ENCODE measurements at places on chromosomes 3 and 15.

- no peak for DNase-seq
Observed at GRCh38 chr3:170602556-170602955, 16.7 kb upstream of the SLC7A14 start.

GRCh38 chr3:59153648-59154047 is 103.8 kb upstream of the CFAP20DC start:
- no peak for DNase-seq

- no peak for DNase-seq
Observed at GRCh38 chr15:78768096-78768495, 43.2 kb downstream of the ADAMTS7 start.

- DNase-seq, result no peak
Observed at GRCh38 chr3:42183991-42184632, 81.9 kb downstream of the CCK start.

DNA sequence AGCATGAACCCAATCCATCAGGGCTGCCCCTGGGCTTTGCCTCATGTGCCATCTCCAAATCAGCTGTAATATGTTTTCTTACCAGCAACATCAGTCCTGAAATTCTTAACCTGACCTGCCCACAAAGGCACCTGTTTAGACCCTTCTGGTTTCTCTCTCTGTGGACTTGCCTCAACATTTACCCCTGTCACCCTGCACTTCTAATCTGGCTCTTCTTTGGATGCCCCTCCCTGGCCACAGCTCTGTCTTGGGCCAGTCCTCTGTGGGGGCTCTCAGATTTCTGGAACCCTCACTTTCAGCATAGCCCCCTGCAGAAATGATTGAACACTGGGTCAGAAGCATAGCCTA is 168.7 kb upstream of the STAC start:
- DNase-seq, result no peak

- DNase-seq, result no peak
Observed at GRCh38 chr3:119628816-119629445, 31.2 kb downstream of the PLA1A start.

GRCh38 chr3:62622553-62623174 is 249.3 kb upstream of the FEZF2 start:
- DNase-seq, result no peak

GRCh38 chr15:94239474-94239873 is 8.1 kb downstream of the MCTP2 start:
- DNase-seq, result no peak

- no peak for DNase-seq
Observed at GRCh38 chr15:100696452-100696851, 94.1 kb downstream of the ASB7 start.

DNA sequence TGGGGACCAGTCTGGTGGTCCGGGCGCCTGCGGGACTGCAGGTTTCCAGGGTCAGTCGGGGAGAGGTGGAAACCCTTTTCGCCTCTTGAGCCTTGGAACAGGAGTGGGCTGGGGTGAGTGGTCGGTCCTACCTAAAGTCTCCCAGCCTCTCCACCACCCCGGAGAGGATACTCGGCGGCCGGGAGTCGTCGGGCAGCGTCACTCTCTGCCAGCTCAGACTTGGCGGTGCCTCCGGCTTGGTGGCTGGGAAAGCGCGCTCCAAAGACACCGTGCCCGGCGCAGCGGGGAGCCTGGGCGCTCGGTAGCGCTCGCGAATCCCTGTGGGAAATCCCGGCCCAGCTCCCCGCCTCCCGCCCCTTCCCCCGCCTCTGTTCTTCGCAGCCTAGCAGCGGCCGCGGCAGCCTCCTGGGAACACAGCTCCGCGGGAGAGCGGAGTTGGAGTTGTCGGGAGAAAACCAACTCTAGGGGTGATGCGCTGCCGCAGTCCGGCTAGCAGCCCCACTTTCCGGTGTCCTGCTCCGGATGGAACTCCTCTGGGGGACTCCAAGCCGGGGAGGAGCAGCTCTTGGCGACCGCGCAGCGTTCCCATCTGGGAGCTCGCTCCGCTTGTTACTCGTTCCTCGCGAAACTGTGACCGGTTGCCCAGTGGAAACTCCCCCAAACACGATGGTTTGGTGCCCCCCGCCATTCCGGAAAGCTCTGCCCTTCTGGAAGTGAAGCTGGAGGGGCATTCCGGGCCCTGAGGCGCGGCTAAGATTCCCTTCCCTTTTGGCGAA is 1.4 kb downstream of the EPHB1 start:
- DNase-seq, result no peak

- DNase-seq, result peak; percentile 52
Observed at GRCh38 chr15:67884514-67885174, 44.8 kb upstream of the RNU6-1 start.

DNA sequence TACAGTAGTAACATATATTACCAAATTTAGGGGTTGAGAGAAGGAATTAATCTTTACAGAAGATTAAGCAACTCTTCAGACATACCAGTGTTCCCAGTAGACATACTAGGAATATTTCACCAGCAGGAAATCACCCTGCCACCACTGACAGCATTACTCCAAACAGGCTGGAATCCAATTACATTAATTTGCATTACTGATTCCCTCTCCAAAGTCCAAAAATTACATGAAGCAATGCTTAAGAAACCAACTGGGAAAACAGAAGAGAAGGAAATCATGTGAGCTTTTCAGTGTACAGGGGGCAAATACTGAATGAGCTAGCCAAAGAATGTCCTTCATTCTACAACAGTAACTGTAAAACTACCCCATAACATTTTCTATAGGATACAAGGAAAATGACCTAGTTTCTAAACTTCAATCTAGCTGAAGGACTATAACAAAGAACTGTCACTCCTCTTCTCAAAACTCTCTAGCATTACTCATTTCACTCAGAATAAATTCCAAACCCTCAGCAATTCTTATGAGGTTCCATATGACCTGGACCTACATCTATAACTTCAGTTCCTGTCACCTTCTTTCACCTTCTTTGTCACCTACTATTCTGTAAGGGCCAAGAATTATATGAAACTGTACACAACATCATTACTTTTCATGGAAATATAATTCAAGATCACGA is 72.7 kb downstream of the INO80 start:
- DNase-seq, result no peak

GRCh38 chr3:117442566-117442965 is 733.0 kb downstream of the TUSC7 start:
- no peak for DNase-seq

- peak; percentile 14 for DNase-seq
Observed at GRCh38 chr15:77634266-77634962, 1.7 kb upstream of the LINGO1 start.

DNA sequence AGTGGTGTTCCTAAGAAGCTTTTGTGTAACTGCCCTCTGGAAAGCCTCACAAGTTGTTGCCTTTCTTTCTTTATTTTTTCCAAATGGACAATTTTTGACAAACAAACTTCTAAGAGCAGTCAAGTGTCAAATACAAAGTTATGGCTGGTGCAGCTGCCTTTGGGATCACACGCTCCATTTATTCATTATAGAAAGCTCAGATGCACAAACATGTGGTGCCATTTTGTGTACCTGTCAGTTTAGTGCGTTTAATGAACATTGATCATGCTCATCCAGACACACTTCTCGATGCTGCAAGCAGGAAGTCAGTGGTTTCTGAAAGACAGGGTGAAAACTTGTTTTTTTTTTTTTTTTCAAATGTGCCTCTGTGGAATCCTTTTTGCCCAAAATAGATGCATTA is 324.5 kb downstream of the CNTN4 start:
- no peak for DNase-seq

- DNase-seq, result no peak
Observed at GRCh38 chr3:194565597-194566190, 67.5 kb downstream of the TMEM44 start.

DNA sequence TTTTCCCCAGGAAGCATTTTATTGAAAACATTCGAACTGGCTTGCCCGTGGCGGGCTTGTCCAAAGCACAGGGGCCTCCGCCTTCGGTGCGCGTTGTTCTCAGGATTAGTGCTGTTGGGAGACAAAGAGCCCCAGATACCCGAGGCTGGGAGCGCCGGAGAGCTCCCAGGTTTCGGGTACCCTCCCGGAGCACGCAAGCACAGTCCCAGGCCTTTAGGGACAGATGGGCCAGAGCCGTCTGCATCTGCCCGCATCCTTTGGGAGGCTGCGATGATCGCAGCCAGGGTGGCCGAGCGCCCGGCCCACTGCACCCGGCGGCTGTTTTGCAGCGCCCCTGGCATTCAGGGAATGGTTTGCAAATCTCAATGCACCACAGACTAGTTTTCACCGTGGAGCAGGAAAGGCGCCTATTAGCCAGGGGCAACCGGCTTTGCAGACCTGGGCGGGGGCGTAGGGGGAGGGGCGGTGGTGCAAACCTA is 5.0 kb upstream of the FEZF2 start:
- no peak for DNase-seq

Measured in stimulated activated CD8-positive, alpha-beta memory T cell treated with anti-CD3 and anti-CD28 coated beads, Interleukin-7, amount 100 ng/mL, for 4 hours (primary cell).